ENCODE measurements at places on chromosomes 3 and 15.

GRCh38 chr3:176919836-176920765 is 277.2 kb downstream of the TBL1XR1 start:
- DNase-seq = no peak

GRCh38 chr15:101310508-101310907 is 15.5 kb upstream of the SNRPA1 start:
- no peak for DNase-seq

DNA sequence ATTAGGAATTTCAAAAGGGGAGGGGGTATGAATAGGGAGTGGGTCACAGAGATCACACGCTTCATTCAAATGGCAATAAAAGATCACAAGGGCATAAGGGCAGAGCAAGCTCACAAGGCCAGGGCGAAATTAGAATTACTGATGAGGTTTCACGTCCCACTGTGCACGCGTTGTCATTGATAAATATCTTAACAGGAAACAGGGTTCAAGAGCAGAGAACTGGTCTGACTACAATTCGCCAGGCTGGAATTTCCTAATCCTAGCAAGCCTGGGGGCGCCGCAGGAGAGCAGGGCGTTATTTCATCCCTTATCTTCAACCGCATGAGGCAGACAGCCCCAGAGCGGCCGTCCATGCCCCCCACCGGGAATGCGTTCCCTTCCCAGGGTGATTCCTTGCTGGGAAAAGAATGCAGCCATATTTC is 18.1 kb upstream of the SMCO1 start:
- peak; percentile 37 for DNase-seq

GRCh38 chr3:187618722-187619121 is 51.5 kb downstream of the SST start:
- no peak for DNase-seq

GRCh38 chr15:29516929-29517328 is 247.3 kb upstream of the NSMCE3 start:
- DNase-seq = no peak

DNA sequence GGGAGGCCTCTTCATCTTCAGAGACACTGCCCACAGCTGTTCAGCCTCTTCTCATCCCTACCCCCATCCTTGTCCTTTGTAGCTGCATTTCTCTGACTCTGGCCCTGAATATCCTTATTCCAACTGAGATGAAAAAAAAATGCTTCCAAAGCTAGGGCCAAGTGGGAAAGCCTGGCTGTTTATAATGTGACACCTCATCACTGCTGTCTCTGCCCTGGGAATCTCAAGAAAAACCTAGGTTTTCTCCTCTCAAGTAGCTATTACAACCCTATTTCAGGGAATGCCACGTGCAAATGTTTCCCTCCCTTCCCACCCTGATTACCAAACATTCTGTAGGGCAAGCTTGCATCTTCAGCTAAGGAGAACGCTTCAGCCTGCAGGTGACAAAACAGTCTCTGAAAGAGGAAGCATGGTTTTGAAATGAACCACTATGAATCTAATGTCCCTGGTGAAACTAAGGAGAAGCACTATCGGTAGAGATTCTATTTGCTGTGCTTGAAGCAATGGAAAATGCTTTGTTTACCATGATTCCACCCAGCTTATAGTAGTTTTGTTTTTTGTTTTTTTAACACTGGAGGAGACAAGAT is 65.4 kb downstream of the USF3 start:
- no peak for DNase-seq

DNA sequence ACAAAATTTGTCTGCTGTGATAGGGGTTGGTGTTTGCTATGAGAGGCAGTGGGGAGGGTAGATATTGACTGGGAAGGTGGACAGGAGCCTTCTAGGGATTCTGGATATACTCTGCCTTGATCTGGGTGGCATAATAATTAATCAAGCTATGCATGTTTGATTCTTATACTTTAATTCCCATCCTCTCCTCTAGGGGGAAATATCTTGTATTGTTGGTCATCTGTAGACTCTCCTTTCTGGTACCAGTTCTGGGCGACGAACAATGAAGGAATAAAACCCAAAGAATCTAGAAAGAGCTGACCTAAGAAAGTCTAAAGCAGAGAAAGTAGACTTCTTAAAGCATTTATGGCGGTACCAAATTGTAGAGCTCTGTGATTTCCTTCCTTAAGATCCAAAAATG is 198.2 kb upstream of the STRIT1 start:
- no peak for DNase-seq

GRCh38 chr3:52310861-52311575 is 5.1 kb upstream of the DNAH1 start:
- DNase-seq = no peak

DNA sequence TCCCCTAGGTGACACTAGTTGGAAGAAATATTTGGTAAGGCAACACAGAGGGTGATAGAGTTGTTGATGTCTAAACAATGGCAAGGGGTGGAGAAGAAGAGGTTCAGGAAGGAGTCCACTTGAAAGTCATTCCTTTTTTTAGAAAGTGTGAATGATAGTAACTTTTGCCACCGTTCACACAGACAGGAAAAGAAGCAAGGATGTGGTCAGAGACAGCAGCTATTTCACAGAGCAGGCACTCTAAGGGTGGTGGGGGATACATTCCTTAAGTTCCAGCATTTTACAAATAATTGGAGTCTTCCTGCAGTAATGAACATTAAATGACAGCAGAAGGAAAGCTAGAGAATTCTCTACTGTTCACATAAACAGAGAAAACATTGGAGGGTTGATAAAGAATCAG is 75.4 kb upstream of the ZNF385D start:
- DNase-seq = no peak

- no peak for DNase-seq
Measured at GRCh38 chr15:98196371-98196770, 235.9 kb downstream of the ARRDC4 start.

GRCh38 chr3:148235566-148235965 is 462.1 kb upstream of the AGTR1 start:
- no peak for DNase-seq

GRCh38 chr3:185760550-185760949 is 64.3 kb downstream of the IGF2BP2 start:
- DNase-seq = no peak

- DNase-seq = no peak
Measured at GRCh38 chr3:70000028-70000410, 486 bp downstream of the SAMMSON start.

DNA sequence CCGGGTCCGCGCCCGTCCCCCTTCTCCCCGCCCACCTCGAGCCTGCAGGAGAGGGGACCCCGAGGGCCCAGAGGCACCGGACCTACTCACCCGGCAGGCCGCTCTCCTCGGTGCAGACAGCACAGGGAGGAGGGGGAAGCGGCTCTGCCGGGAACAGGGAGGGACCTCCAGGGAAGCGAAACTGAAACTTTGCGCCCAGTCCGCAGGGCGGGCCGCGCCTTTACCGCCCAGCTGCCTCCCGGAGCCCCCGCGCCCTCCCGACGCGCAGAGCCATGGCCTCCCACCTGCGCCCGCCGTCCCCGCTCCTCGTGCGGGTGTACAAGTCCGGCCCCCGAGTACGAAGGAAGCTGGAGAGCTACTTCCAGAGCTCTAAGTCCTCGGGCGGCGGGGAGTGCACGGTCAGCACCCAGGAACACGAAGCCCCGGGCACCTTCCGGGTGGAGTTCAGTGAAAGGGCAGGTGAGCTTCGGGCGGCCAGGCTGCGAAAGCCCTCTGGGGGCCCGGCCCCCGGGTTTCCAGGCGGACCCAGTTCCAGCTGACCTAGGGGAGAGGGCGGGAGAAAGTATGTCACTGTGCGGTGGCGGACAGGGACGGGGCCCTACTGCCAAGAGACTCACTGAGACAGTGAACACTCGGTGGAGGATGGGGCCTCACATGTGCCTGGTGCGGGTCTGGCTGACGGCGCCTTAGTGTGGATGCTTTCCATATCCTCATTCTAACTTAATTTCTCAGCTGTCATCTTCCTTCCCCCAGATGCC is at the start of the genes DTX3L and PARP9:
Gene DTX3L (plus strand): TSS at position 184 of the 758 bp plus-strand sequence. CDS start 89 bp downstream, at position 273.
Gene PARP9 (minus strand): TSS at position 146 of the 758 bp plus-strand sequence. CDS start 4,680 bp downstream, outside the sequence.
- DNase-seq = peak; percentile 87

GRCh38 chr3:19392150-19392549 is 243.8 kb downstream of the KCNH8 start:
- no peak for DNase-seq

- DNase-seq = peak; percentile 38
Measured at GRCh38 chr3:188529228-188529627, 375.3 kb downstream of the LPP start.

- DNase-seq = peak; percentile 64
Measured at GRCh38 chr3:42247576-42248027, 18.4 kb downstream of the CCK start.

- DNase-seq = peak; percentile 56
Measured at GRCh38 chr15:92082006-92082843, 228.7 kb downstream of the SLCO3A1 start.

- peak; percentile 16 for DNase-seq
Measured at GRCh38 chr3:100737334-100737733, 28.0 kb downstream of the TFG start.

GRCh38 chr3:65019443-65020055 is 331.7 kb upstream of the ADAMTS9 start:
- DNase-seq = no peak

DNA sequence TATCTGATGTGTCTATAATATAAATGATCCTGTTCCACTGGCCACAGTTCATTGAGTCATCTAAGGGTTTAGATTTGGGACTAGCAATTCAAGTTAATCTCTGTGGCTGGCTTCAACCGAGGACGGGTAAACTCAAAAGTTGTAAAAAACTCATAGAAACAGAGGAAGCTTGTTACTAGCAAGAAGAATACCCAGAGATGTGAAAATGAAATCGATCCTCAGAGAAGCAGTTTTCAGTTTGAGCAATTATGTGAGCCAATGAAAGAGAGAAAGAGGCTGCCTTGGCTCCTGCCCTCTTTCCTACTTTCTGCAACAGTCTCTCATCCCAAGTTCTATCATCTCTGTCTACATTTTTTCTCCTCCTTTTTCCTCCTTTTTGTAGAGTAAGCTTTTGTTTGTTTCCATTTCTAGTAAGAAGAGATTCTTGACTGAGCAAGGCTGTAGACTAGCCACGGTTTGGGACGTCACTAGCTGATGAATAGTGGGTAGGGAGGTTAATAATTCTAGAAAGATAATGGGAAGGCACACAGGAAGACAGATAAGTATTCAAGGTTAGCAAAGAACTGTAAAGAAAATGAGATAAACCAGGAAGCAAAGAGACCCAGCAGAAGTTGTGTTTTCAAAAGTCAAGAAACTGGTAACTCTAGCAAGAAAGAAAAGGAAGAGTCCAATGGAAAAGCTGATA is 298.9 kb upstream of the NR2F2 start:
- DNase-seq = no peak

- no peak for DNase-seq
Measured at GRCh38 chr3:195162033-195162669, 108.8 kb downstream of the XXYLT1 start.

GRCh38 chr15:75583701-75584100 is 4.6 kb upstream of the PTPN9 start:
- no peak for DNase-seq

- no peak for DNase-seq
Measured at GRCh38 chr3:144221761-144222160, 250.1 kb downstream of the DIPK2A start.

DNA sequence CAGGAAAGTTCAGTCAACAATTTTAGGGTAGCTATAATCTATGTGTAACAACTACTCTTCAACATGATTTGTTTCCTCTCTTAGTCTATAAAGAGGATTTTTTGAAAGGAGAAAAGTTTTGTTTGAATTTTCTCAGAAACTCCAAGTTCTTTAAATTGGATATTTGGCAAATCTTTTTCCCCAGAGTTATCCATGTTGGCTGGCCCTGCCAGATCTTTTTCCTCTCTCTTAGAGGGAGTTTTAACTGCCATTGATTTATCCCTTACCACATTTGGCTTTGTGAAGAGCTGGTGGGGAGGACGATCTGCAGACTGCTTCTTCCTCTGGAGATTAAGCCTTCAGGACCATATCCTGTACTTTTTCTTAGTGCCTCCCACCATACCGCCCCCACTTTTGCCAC is 64.9 kb upstream of the ROPN1 start:
- DNase-seq = no peak

- DNase-seq = no peak
Measured at GRCh38 chr3:172275586-172275985, 172.7 kb downstream of the GHSR start.

DNA sequence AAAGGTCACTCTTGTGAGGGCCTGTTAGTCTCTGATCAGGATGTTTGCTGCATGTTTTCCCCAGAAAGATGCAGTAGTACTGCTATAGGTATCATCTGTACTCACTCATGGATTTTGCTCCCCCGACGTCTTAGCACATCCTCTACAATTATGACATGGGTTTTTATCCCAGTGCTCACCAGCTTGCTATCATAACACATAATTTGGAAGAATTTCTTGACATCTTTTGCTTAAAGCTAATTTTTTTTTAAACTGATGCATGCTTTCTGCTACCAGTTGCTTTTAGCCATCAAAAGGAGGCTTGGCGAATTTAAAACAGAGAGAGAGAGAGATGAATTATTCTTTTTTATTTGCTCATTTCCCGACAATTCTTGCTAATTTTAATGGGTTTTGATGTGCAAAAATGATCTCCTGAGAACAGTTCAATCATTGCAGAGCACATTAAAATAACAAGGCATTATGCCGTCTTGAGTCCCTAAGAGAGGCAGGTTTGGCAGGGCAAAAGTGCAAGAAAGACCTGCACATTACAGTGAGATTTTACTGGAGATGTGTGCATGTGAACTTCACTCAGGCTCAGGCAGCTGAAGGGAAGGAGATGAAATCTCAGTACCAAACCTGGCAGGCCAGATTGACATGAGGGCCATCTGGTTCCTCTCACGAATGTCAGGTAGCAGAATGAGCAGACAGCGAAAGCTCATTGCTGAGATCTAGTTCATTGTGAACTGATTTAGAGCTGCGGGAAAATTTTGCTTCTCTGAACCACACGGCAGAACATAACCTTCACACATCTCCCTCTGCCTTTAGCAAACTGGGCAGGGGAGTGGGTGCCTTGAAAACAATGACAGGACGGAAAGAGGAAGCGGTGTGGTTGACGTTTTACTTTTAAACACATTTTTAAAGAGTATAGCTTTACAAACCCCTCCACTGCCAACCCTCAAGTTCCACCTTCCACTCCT is 25.9 kb upstream of the GOLGA8B start:
- no peak for DNase-seq

GRCh38 chr15:49084285-49084570 is 38.0 kb upstream of the SECISBP2L start:
- DNase-seq = no peak

DNA sequence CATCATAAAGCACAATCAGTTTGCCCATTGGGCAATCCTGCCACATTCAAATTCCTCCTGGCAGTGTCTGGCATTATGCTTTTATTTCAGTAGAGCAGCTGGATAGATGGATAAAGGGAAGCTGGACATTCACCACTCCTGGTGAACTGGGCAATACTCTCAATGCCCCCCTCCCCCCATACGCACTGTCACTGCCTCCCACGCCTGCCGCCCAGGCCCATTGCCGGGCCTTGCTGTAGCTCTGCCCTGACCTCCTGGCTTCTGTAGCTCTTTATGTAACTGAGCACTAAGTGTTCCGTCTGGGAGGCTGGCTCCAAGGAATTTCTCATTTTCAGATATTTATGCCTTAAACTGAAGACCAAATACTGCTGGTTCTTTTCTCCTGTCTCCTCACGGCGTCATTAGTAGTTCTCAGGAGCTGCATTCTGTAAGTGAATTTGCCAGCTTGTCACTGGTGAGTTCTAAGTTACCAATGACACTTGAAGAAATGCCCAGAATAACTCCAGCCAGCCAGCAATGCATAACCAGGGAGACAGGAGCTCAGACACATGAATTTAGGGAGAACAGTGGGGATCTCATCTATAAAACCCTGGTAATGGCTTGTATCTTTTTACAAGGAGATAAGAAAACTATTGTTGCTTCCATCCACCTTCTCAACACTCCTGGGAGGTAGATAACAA is 25.5 kb upstream of the RASGRF1 start:
- DNase-seq = no peak

GRCh38 chr3:130323503-130323902 is 22.0 kb upstream of the COL6A5 start:
- DNase-seq = no peak
